Activated CD8-positive, alpha-beta memory T cell treated with anti-CD3 and anti-CD28 coated beads, Interleukin-2, amount 50 U/mL, for 4 hours (primary cell): ENCODE measurements at places on chromosomes 3 and 15.
A peak's percentile ranks its signal among the peaks of the same experiment; 100 is the strongest.

GRCh38 chr3:180961087-180961486 is 28.4 kb downstream of the DNAJC19 start:
- no peak for DNase-seq

DNA sequence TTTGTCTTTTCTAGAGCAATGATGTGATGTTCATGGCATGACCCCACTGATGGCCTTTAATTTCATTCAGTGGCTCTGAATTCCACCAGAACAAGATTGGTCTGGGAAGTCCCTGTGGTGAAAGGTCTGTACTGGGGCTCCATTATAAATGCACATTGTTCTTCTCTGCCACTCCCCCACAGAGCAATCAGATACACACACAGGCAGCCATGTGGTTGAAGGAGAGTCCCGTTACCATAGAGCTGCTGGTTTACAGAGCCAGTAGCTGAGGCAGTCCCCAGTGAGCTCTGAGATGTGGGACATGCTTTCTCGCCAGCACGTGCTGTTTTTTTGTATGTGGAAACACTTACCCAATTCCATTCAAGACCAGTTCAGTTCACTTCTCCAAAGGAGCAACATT is 172.7 kb upstream of the TRIM42 start:
- DNase-seq = no peak

GRCh38 chr3:30286007-30286669 is 320.3 kb upstream of the TGFBR2 start:
- DNase-seq = no peak

- DNase-seq = no peak
These were observed 9.9 kb upstream of the RHO start for GRCh38 chr3:129518581-129518980.

DNA sequence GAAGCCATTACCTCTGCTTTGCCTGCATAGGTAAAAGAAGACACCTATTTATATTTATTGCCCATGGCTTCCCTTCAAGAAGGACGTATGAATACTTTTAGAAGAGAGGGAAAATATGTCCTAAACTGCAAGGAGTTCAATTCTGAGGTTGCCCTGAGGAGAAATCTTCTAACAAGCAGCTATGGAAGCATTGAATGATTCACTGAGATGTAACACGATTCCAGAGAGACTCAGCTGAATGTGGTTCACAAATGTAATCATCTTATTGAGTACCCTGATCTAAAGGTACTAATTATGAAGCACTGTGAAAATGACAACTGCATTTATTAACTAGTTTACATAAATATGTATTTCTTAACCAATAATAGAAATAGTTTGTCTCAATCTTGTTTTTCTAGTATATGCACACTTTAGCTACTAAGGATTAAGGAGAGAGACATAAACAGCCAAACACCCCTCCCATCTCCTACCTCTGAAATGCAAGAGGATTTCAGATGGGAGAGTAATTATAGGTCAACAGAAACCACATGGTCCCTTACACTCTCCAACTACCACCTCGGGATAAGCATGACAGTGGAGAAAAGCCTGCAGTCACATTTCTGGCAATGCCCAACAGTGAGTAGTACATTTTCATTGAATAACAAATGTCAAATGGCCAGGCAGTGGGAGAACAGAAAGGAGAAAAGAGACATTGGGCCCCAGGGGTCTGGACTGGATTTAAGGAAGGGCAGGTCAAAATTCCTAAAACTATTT is 506.2 kb upstream of the IL12A start:
- no peak for DNase-seq

- no peak for DNase-seq
These were observed 29.8 kb downstream of the EPHA6 start for GRCh38 chr3:96844204-96844514.

DNA sequence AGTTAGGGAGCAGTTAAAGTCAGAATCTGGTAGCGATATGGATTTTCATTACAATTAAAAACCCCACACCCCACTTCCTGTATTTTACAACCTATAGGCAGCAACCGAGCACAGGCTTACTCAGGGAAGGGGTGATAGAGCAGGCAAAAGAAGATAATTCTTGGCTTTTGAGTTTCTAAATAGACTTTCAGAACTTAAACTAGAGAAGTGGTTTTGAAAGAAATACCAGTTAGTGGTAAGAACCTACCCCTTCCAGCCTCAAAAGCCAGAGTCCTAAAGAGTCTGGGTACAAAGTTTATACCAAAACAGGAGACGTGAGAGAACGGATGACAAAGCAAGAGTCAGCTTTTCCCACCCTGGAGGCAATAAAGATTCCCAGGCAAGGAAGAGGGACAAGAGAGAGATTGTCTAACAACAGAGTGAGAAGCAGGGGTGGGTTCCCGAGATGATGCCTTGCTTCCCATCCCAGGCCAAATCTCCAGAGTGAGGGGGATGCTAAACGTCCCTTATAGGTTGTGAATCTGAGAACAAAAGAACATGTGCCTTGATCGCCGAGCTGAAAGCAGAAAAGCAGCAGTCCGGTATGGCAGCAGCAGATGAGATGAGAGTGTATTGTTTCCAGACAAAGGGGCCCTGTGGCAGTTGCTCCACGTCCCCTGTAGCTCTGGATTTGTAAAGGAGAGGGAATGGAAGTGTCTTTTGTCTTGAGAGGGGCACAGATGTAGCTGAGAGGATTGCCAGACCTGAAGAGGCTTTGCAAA is 36.8 kb downstream of the KLHL6 start:
- no peak for DNase-seq

GRCh38 chr3:43854916-43855315 is 164.2 kb downstream of the ABHD5 start:
- DNase-seq = no peak

GRCh38 chr15:40397688-40398412 is 7.7 kb upstream of the IVD start:
- DNase-seq = no peak

- DNase-seq = no peak
These were observed 195.6 kb downstream of the XXYLT1 start for GRCh38 chr3:195075199-195075940.

- no peak for DNase-seq
These were observed 190.1 kb upstream of the LPP start for GRCh38 chr3:187963677-187964385.

DNA sequence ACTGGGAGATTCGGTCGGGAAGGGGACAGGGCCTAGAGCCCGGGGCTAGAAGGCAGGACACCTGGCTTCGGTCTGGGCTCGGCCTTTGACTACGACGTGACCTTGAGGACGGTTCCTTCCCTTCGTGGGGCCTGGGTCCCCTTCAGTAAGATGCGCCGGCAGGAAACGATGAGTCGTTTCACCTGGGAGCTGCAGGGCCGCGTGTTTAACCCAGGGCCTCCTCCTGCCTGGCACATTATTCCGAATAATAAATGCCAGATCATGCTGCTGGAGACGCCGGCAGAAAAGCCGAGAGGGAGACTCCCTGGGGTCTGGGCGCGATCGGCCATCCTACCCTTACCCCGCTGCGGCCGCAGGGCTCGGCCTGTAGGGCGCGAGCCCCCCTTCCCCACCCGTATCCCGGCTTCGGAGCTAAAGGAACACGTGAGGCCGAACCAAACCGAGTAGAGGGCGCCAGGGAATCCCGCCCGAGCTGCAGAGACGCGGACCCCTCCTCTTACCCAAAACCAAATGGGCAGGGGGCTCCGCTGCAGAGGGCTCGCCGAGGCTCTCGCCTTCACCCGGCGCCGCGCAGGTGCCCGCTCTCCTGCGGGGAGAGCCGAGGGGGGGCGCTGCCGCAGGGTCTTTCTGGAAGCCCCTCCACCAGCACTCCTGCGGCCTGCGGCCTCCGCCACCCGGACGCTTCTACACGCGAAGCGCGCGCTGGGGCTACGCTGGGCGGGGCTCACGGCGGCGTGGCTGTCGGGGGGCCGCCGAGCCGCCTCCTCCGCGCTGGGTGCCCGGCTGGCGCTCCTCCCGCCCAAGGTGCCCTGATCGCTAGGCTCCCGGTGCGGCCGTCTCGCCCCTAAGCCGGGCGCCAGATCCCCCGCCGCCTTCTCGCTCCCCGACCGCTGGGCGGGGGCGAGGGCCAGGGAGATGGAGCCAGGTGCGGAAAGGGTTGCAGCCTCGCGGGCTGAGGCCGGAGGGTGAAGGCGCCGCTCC is at the start of gene BDH1:
Gene BDH1 (minus strand): TSS at position 688 of the 981 bp plus-strand sequence. CDS start 9,525 bp downstream, outside the sequence.
- peak; percentile 66 for DNase-seq

- DNase-seq = no peak
These were observed 231.8 kb downstream of the UACA start for GRCh38 chr15:70531576-70531975.

DNA sequence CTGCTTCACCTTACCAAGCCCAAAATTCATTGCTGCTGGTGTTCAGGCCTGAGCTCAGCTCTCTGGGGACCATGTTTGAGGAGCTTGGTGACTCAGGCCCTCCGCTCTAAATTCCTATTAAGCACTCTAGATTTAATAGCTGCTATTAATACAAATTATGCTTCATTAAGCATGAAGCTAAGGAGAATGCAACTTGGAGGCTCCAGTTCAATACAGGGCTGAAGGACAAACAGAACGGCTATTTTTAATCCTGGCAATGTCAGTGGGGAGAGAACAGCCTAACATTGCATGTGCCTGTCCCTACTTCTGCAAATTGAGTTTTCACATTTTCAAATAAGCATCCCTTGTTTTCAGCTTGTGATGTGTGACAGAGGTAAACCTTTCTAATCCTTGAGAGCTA is 80.1 kb upstream of the TRIM42 start:
- no peak for DNase-seq

DNA sequence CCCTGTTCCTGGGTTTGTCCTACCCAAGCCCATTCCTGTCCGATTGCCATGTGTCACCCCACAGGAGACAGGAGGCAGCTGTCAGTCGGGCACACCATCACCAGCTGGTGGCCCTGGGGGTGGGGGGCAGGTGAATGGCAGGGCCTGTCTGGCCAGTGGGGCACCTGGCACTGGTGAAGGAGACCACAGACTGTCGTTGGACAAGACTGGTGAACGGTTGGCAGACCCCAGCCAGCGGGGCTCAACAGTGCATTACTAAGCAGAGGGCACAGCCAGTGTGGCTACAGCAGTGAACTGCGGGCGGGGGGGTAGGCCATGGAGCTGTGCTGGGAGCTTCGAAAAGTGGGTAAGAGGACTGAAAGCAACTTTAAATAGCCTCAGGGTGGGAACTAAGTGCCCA is 2.1 kb downstream of the SEMA7A start:
- no peak for DNase-seq

- no peak for DNase-seq
These were observed 200.0 kb upstream of the UBE2E2 start for GRCh38 chr3:23002836-23003732.

DNA sequence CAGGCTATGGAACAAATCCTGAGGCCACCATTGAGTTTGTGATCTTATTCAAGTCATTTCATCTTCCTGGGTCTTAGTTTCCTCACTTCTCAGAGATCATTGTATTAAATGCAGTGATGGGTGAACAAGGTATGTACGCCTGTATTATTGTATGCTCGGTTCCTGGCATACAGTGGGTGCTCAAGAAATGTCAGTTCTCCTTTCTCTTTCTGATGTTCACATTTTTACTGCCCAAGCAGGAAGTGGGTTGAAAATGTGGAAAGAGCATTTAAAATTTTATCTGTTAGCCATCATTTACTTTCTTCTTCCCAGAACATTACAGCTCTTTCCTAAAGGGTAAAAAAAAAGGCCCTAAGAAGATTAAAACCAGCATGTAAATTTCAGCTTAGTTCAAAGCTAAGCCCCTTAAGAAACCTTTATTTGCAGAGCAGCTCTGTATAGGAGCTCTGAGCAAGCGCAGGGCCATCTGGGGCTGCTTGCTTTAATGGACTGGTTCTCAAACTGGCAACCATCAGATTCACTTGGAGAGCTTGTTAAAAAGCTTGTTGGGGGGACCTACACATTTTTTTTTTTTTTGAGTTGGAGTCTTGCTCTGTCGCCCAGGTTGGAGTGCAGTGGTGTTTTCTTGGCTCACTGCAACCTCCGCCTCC is 179.4 kb downstream of the CHST2 start:
- DNase-seq = no peak

DNA sequence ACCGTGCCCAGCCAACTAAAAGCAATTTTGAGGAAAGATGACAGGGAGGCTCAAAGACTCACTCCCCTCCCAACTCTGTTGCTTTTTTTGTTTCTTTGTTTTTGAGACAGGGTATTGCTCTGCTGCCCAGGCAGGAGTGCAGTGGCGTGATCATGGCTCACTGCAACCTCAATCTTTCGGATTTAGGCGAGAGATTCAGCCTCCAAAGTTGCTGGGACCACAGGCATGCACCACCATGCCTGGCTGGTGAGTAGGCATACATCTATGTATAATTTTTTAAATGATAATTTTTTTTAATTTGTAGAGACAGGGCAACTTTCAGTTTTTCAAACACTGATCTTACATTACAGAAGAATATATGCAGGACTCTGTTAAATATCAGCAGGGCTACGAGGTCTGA is 15.8 kb upstream of the THUMPD3 start:
- no peak for DNase-seq

GRCh38 chr3:10522646-10523303 is 17.4 kb upstream of the ATP2B2 start:
- no peak for DNase-seq

GRCh38 chr3:191238321-191238817 is 39.3 kb downstream of the OSTN start:
- DNase-seq = no peak

DNA sequence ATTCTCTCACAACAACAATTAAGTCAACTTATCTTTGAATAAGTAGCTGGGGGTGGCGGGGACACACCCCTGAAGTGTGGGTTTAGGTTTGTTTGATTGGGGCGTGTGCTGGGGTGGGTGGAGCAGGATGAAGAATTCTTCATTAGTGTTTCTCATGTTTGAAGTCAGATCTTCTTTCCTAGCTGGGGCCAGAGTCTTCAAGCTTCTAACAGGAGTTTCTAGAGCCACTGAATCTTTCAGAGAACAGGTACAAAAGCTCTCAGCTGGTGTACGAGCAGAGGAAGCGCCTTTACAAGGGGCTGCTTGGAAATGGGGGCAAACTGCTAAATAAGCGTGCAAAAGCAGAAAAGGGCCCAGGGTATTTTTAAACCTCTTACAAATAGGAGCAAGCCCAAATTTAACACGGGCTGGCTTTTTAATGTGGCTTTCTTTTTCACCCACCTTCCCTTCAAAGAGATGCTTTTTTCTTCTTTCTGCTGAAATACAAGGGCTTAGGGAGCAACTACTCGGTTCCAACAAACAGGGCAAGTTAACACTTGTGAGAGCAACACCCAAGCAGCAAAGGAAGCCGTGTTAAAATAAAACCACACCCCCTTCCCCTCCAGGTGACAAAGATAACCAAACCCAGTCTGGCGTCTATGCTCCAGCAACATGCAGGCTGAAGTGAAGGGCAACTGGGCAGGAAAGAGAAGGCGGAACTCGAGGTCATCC is 86.9 kb upstream of the RASGRP1 start:
- peak; percentile 58 for DNase-seq

GRCh38 chr3:58868097-58868779 is 181.6 kb downstream of the CFAP20DC start:
- DNase-seq = no peak
